ENCODE measurements at places on chromosomes 1 and 21.

GRCh38 chr21:46092026-46092764, 5.7 kb upstream of the COL6A2 start:
- H3K36me3 ChIP-seq: no peaks in the 10 kb centered on the region
- H3K4me1 ChIP-seq: no peaks in the 10 kb centered on the region
- DNase-seq: no peak
- H3K27ac ChIP-seq: no peak overlapping the region

- no peaks in the 10 kb centered on the region for H3K27me3 ChIP-seq
- H3K4me3 ChIP-seq: no peak overlapping the region
- DNase-seq: no peak
- H3K36me3 ChIP-seq: peaks cover 9% of the 10 kb centered on the region
- no peak overlapping the region for H3K27ac ChIP-seq
- H3K4me1 ChIP-seq: no peaks in the 10 kb centered on the region
Measured at GRCh38 chr1:161843156-161843555, 77.0 kb downstream of the ATF6 start.

DNA sequence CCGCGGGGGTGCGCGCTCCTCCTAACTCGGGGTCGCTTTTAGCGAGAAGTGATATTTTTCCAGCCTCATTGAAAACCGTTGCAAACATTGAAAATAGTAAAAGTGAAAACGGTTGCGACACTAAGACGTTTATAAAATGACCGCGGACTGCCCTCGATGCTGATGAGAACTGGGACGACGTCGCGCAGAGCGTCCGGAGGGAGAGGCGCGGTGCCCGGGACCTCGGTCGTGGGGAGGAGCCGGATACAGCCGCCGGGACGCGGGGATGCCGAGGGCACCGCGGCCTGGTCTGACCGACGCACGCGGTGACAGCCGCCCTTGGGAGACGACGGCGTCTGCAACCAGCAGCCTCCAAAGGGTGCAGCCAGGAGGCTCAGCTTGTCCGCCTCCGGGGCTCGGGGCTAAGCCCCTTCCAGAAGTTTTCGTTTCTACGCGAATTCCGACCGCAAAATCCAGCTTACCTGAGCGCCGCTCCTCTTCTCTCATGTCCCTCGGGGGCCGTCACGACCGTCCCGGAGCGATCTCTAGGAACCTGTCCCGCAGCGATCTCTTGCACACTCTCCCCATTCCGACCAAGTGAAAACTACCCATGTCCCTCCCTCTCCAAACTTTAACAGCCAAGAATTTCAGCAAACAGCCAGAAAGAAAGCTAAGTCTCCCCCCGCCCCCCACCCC, 144.4 kb upstream of the ETS2 start:
- peaks cover 77% of the 10 kb centered on the region for H3K27me3 ChIP-seq
- peak overlapping the region; percentile 1 for H3K27ac ChIP-seq
- DNase-seq: no peak
- H3K36me3 ChIP-seq: no peaks in the 10 kb centered on the region
- peaks cover 4% of the 10 kb centered on the region for H3K4me1 ChIP-seq

GRCh38 chr21:38995731-38996130, 187.5 kb downstream of the PSMG1 start:
- no peaks in the 10 kb centered on the region for H3K36me3 ChIP-seq
- H3K4me1 ChIP-seq: peaks cover 7% of the 10 kb centered on the region
- H3K27me3 ChIP-seq: peaks cover 24% of the 10 kb centered on the region
- DNase-seq: no peak
- H3K27ac ChIP-seq: no peak overlapping the region
- no peak overlapping the region for H3K4me3 ChIP-seq

DNA sequence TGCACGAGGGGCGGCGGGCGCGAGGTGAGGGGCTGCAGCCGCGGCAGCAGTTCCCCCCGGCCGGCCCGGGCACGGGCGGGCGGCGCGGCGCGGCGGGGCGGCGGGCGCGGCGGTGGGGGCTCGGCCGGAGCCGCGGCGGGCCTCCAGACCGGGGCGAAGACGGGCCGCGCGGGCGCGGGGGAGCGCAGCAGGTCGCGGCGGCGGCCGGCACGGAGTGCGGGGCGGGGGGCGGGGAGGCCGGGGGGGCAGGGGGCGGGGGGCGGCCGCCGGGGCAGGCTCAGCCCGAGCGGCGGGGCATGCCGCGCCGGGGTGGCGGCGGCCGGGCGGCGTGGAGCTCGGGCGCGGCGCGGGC, 311 bp downstream of the IRF2BP2 start:
- peaks cover 50% of the 10 kb centered on the region for H3K4me1 ChIP-seq
- H3K27ac ChIP-seq: no peak overlapping the region
- H3K36me3 ChIP-seq: peaks cover 35% of the 10 kb centered on the region
- no peak for DNase-seq
- peak overlapping the region; percentile 93 for H3K4me3 ChIP-seq

GRCh38 chr21:37561941-37562919, 195.7 kb downstream of the DYRK1A start:
- H3K27ac ChIP-seq: no peak overlapping the region
- DNase-seq: no peak
- H3K36me3 ChIP-seq: no peaks in the 10 kb centered on the region

DNA sequence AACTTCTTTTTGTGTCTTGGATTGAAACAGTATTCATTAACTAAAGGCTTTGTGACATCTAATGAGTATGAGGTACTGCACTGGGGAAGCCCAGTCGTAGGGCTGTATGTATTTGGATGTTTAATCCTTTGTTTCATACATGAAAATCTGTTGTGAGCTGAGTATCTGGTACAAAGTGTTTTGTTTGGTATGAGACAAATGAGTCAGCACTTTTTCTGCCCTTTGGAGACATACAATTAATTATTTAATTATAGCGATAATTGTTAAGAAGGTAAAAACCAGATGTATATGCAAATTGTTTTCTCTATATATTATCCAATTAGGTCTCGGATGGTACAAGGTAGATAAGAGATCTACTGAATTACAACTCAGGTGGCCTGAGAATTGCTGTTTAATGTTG, 36.3 kb downstream of the MARK1 start:
- H3K4me1 ChIP-seq: peaks cover 9% of the 10 kb centered on the region
- no peaks in the 10 kb centered on the region for H3K36me3 ChIP-seq
- H3K4me3 ChIP-seq: no peak overlapping the region
- no peaks in the 10 kb centered on the region for H3K27me3 ChIP-seq
- no peak overlapping the region for H3K27ac ChIP-seq

- no peaks in the 10 kb centered on the region for H3K36me3 ChIP-seq
- no peak for DNase-seq
- H3K27me3 ChIP-seq: no peaks in the 10 kb centered on the region
Measured at GRCh38 chr1:55916481-55916880, 662.9 kb downstream of the PLPP3 start.

GRCh38 chr21:46145159-46145839, 10.1 kb downstream of the FTCD start:
- H3K4me3 ChIP-seq: no peak overlapping the region
- H3K27ac ChIP-seq: no peak overlapping the region
- H3K4me1 ChIP-seq: peaks cover 13% of the 10 kb centered on the region
- peaks cover 5% of the 10 kb centered on the region for H3K36me3 ChIP-seq
- peaks cover 20% of the 10 kb centered on the region for H3K27me3 ChIP-seq

DNA sequence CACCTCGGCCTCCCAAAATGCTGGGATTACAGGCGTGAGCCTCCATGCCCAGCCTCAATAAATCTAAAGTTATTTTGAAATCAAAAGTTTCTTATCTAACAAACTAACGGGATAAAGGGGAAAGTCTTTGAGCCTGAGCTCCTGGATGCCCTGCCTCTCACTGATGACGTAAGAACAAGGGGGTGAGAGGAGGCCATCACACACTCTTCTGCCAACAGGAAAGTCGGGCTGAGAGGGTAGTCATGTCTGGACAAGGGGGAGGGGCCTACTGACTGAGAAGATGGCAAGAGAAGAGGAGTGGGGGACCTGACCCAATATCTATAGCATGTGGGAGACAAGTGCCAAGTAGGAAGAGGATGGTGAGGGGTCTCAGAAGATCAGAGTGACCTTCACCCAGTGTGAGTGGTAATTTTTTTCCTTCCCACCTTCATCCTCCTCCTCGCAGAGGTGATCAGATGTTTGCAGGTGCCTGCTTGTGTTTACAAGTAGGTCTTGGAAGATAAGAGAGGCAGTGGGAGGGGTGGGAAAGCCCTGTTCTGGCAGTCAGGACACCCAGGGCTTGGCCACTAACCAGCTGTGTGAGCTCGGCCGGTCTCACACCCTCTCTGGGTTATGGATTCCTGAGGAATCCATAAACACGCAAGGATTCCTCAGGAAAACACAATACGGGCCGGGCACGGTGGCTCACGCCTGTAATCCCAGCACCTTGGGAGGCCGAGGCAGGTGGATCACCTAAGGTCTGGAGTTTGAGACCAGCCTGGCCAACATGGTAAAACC, 9.6 kb downstream of the UQCRHL start:
- DNase-seq: no peak
- H3K4me3 ChIP-seq: no peak overlapping the region
- H3K27me3 ChIP-seq: no peaks in the 10 kb centered on the region

- DNase-seq: no peak
- H3K36me3 ChIP-seq: no peaks in the 10 kb centered on the region
- H3K27ac ChIP-seq: no peak overlapping the region
- H3K27me3 ChIP-seq: no peaks in the 10 kb centered on the region
- H3K4me1 ChIP-seq: peaks cover 29% of the 10 kb centered on the region
Measured at GRCh38 chr1:46761740-46762139, 37.1 kb upstream of the CYP4B1 start.

- no peak overlapping the region for H3K27ac ChIP-seq
- H3K36me3 ChIP-seq: peaks cover 3% of the 10 kb centered on the region
- H3K4me3 ChIP-seq: no peak overlapping the region
- no peak for DNase-seq
- peaks cover 14% of the 10 kb centered on the region for H3K4me1 ChIP-seq
Measured at GRCh38 chr21:41161428-41161827, 6.5 kb upstream of the BACE2 start.

DNA sequence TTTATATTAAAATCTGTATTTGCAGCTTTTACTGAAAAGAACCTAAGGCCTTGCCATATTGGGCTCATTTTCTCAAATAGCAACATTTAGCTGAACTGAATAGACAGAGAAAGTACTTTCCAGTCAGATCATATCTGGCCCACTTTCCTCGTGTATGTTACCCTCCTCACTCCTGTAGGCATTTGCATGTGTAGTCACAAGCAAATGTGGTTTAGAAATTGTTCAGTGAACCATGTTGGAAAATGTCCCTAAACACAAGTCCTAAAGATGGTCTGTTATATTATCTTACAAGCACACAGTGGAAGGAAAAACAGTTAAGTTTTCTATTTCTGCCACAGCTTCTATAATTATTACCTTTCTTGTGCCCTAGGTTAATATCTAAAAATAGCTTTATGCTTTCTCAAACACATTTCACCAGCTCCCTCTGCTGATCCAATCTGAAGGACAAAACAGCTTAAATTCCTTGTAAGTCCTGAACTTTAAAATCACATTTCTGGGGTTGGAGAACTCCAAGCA, 606 bp upstream of the FMO4 start:
- no peak overlapping the region for H3K4me3 ChIP-seq
- H3K4me1 ChIP-seq: peaks cover 9% of the 10 kb centered on the region
- H3K27me3 ChIP-seq: no peaks in the 10 kb centered on the region
- H3K27ac ChIP-seq: peak overlapping the region; percentile 11
- DNase-seq: no peak

DNA sequence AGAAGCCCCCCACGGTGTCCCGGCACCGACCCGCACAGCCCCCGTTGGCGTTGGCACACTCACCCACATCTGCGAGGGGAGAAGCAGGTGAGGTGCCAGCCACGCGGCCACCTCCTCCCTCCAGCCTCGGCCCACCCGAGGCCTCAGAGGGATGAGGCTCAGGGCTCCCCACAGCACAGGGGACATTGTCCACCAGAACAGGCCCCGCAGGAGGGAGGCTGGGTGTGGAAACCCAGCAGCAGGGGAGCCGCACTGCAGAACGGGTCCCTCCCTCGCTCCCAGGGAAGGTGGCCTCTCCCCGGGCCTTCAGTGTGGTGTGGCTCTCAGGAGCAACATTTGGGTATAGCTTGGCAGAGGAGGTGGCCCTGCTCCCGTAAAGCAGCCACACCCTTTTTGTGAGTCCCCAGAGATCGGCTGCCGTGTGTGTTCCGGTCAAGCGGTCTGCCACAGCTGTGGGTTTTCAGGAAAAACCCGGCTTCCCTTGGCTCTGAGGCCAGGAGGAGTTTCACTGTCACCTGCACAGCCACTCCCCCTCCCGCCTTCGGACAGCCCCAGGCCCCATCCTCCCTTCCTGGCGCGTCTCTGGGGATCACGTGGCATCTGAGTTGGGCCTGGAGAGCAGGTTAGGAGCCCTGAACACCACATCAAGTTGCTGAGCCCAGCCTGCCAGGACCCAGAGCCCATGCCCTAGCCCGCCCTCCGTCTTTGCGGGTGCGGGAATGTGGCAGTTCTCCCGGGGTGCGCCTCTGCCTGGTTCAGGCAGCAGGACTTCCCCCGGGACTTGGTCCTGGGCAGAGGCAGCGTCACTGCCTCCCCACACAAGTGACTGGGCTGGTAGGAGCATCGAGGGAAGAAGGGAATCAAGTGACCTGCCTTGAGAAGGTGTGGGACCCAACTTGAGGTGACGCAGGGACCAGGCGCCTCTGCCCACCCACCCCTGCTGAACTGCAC, 64.0 kb downstream of the MEGF6 start:
- H3K36me3 ChIP-seq: no peaks in the 10 kb centered on the region
- H3K27me3 ChIP-seq: no peaks in the 10 kb centered on the region
- no peak overlapping the region for H3K4me3 ChIP-seq
- DNase-seq: no peak

- no peaks in the 10 kb centered on the region for H3K4me1 ChIP-seq
- DNase-seq: no peak
- H3K36me3 ChIP-seq: no peaks in the 10 kb centered on the region
- no peak overlapping the region for H3K27ac ChIP-seq
- H3K27me3 ChIP-seq: no peaks in the 10 kb centered on the region
- no peak overlapping the region for H3K4me3 ChIP-seq
Measured at GRCh38 chr1:191953526-191953925, 204.7 kb upstream of the RGS18 start.

DNA sequence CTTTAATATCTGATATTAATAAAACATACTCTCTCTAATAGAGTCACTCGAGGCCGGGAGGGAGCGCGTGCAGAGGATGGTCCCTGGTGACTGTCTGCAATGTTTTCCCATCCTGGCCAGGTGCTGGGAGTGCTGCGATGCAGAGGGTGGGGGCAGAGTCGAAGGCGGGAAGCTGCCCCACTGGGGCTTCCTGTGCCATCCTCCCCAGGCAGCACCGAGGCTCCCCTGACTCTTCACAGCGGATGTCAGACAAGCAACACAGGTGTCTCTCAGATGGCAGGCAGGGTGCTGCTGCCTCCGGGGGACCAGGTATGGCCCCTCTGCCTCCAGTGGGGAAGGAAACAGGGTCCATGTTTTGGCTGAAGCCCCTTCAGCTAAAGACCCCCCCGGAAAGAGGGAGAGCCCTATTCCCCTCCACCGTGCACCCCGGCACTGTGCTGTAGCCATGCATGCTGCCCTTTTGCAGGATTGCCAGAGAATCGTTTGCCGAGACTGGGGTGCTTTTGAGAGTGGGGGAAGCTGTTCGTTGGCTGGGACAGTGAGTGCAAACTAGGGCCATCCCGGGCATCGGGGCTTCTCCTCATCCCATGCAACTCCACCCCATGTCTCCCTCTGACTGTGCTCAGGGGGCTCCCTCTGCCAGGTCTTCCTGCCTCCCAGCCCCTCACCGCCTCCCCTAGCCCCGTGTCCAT, 32.1 kb upstream of the TTC34 start:
- no peaks in the 10 kb centered on the region for H3K27me3 ChIP-seq
- no peak overlapping the region for H3K27ac ChIP-seq
- H3K4me3 ChIP-seq: no peak overlapping the region
- DNase-seq: no peak
- H3K4me1 ChIP-seq: no peaks in the 10 kb centered on the region

Measured in progenitor cell of endocrine pancreas (in vitro differentiated cells).